Naive B cell (primary cell): ENCODE measurements at places on chromosomes 3 and 15. TPM values are rescaled to one million over a fixed set of nuclear protein-coding genes. Genes with fewer than 3 reads are reported as not detected.

Gene MUSTN1
- not detected for polyA plus RNA-seq

Gene CPNE4
- polyA plus RNA-seq, result not detected

- no peak for DNase-seq
Observed at GRCh38 chr3:14676881-14677280, 1.9 kb downstream of the C3orf20 start.

GRCh38 chr3:160564258-160564911, 986 bp downstream of the KPNA4 start:
- DNase-seq, result no peak
